ENCODE measurements at places on chromosomes 13 and 19.

DNA sequence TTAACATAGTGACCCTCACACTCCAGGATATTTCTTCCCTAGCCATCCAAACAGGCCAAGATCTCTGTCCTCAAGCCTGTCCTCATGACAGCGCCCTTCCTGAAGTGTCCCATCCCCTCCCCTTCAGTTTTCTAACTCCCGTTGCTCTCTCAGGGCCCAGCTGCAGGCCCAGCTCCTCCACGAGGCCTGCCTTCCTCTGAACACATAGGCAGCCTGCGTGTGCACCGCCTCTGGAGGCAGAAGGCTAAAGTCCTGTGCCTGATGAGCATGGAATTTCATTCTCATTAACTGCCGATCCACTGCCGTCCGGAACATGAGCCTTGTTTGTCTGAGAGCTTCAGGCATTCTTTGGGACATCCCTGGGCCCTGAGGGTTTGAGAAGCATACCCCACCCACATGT is 306.4 kb downstream of the DCLK1 start:
- no peak for DNase-seq

DNA sequence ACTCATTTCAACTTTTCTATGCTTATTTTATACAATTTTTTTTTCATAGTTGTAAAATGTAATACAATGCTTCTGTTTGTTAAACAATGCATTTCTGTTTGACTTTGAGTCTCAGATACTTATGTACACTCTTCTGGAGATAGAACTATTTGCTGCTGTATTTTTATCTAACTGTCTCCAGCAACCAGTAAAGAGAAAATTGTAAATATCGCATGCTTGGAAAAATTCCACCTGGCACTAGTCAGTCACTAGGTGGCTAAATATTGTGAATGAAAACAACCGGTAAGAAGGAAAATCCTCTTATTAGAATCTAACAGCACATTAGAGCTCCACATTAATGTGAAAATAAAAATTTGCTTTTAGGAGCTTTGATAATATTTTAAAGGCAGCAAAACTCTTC is 876.5 kb downstream of the PCDH9 start:
- DNase-seq, result no peak

- no peak for DNase-seq
Measured at GRCh38 chr13:87676254-87677042, 5.3 kb downstream of the SLITRK5 start.

DNA sequence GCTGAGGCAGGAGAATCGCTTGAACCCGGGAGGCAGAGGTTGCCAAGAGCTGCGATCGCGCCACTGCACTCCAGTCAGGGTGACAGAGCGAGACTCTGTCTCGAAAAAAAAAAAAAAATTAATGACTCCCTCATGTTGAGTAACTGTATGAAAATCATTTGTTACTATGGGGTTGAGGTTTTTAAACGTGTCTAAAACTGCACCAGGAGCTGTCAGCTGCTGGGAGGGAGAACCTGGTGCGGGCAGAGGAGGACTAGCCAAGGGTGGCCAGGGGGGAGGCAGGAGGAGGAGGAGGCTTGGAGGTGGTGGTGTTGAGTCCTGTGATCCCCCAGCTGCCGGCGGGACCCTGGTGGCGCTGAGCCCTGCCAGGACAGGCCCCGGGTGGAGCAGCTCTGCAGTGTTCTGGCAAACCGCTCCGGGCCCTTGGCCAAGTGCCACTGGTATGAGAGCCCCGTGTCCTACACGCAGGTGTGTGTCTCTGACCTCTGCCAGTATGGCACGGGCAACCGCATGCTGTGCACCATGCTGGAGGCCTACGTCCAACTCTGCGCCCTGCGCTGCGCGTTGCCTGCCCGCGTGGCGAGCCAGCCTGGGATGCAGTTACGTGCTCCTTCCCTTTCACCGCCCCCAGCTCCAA is 17.1 kb upstream of the FXYD3 start:
- DNase-seq, result no peak

GRCh38 chr13:112769615-112770014 is 79.8 kb downstream of the ATP11A start:
- no peak for DNase-seq

- no peak for DNase-seq
Measured at GRCh38 chr19:48400018-48400742, 6.7 kb downstream of the GRIN2D start.

DNA sequence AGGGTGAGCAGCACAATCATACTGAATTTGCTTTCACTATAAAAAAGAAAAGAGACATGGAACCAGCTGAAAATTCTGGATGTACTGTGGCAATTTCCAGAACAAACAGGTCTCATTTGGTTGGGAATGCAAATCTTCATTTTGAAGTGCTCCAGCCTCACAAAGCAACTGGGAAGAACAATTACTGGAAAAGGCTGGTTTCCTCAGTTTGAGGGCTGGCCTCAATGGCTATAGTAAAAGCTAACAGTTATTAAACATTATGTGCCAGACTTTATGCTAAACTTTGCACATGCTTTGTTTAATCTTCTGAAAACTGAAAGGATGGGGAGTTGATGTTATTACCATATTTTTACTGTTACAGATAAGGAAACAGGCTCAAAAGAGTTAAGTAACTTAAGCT is 3.0 kb downstream of the OBI1 start:
- no peak for DNase-seq

DNA sequence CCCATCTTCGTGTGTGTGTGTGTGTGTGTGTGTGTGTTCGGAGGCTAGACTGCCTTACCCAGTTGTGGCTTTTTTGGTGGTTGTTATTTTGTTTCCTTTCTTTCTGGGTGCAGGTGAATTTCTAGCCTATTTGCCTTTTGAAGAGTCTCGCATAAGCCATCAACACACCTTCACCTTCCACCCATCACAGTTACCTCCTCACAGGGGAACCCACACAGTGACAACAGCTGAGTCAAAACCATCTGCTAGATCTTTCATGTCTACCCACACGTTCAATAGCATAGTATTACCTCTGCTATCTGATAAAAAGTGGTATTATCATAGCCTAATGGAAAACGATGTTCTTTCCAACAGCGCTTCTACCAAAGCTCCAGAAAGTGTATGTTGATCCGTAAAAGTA is 303.2 kb upstream of the TMTC4 start:
- no peak for DNase-seq

GRCh38 chr19:3723110-3723488 is 14.9 kb downstream of the TJP3 start:
- DNase-seq, result no peak

GRCh38 chr19:44636439-44637389 is 7.0 kb upstream of the PVR start:
- no peak for DNase-seq

DNA sequence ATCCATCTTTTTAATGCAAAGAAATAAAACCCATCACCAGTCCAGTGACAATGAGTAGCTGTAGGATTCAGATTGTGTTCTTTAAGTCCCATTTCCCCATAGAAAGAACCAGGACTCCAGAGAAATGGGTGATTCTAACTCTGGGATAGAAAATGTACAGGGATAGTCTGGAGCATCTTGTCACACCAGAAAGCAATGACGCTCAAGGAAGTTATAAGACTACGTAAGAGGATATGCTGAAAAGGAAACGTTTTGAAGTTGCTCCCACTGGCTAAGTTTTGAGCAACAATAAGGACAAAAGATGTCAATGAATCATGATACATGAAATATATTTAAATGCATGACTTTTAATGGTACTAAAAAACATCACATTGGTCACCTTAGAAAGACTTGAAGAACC is 360.1 kb downstream of the DLEU7 start:
- DNase-seq, result no peak
